AG04450 (cell line): ENCODE measurements at places on chromosomes 2 and 18.

DNA sequence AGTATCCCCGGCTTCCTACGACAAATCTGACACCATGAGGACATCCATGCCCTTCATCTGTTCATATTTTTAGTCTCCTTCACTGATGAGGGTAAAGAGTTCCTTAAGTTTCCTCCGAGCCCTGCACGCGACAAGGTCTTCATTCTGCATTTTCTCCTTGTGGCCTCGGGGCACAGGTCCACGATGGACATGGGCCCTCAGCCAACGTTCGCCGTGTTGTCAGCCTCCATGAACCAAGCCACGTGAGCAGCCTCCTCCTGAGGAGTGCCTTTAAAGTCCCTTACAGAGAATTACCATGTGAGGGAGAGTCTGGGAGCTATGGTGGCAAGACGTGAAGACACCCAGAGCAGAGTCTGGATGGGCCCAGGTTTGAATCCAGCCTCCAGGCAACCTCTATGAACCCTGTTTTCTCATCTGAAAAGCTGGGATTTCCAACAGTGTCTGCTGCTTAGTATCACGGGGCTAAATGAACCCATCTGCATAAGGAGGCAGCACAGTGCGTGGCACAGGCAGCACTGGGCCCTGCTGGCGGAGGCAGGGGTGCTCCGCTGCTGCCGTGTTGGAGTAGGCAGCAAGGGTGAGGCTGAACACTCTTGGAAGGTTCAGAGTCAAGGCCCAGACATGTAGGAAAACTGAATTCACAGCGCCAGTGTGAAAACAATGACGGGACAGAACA, 54.1 kb downstream of the EIPR1 start:
- DNase-seq: no peak

DNA sequence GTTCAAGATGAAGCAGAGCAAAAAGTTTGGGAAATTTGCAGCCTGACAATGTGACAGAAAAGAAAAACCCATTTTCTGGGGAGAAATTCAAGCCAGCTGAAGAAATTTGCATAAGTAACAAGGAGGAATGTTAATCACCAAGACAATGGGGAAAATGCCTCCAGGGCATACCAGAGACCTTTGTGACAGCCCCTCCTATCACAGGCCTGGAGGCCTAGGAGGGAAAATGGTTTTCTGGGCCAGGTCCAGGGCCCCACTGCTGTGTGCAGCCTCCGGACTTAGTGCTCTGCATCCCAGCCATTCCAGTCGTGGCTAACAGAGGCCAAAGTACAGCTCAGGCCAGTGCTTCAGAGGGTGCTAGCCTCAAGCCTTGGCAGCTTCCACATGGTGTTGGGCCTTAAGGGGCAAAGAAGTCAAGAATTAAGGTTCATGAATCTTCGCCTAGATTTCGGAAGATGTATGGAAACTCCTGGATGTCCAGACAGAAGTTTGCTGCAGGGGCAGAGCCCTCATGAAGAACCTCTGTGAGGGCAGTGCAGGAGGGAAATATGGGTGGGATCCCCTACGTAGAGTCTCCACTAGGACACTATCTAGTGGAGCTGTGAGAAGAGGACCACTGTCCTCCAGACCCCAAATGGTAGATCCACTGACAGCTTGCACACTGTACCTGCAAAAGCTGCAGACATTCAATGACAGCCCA, 314.1 kb upstream of the TRIB2 start:
- DNase-seq: no peak

GRCh38 chr2:216674376-216674775, 21.0 kb downstream of the IGFBP5 start:
- no peak for DNase-seq

GRCh38 chr18:51151185-51151567, 46.3 kb downstream of the MEX3C start:
- DNase-seq: no peak

- no peak for DNase-seq
These were observed 12.6 kb upstream of the LONRF2 start for GRCh38 chr2:100334929-100335328.

DNA sequence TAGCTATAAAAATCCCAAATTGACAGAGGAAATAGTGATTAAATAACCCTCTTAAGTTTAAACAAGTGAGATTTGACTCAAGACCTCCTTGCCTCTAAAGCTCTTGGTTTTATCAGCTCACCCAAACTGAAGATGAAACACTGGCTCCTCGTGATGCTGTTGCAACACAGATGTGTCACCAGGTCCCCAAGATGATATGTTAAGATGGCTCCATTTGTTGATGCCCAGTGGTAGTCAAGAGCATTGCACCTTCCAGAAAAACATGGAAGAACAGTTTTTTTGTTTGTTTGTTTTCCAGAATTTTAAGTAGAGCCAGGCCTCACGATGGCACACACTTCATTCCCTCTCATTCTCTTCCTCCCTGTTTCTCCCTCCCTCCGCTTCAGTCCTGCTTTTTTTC, 399.8 kb downstream of the TXNL1 start:
- no peak for DNase-seq

GRCh38 chr2:95330794-95331338, 33.7 kb downstream of the KCNIP3 start:
- no peak for DNase-seq

- DNase-seq: no peak
These were observed 44.7 kb downstream of the AFTPH start for GRCh38 chr2:64568836-64569235.

DNA sequence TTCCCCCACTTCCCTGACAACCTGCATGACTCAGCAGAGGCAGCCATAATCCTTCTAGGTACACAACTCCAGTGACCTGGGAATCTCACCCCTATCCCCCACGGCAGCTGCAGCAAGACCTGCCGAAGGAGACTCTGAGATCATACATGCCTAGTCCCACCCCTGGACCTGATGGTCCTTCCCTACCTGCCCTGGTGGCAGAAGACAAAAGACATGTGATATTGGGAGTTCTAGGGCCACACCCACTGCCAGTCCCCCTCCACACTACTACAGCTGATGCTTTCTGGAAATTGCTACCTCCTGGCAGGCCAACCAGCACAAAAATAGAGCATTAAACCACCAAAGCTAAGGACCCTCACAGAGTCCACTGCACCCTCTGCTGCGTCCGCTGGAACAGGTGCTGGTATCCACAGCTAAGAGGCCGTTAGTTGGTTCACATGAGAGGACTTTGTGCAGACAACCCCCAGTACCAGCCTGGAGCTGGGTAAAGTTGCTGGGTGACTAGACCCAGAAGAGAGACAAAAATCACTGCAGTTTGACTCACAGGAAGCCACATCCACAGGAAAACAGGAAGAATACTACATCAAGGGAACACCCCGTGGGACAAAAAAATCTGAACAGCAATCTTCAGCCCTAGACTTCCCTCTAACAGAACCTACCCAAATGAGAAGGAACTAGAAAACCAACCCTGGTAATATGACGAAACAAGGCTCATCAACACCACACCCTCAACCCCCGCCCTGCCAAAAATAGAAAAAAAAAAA, 12.5 kb downstream of the MARCO start:
- no peak for DNase-seq

GRCh38 chr2:231053846-231054245, 2.8 kb upstream of the PSMD1 start:
- DNase-seq: no peak

DNA sequence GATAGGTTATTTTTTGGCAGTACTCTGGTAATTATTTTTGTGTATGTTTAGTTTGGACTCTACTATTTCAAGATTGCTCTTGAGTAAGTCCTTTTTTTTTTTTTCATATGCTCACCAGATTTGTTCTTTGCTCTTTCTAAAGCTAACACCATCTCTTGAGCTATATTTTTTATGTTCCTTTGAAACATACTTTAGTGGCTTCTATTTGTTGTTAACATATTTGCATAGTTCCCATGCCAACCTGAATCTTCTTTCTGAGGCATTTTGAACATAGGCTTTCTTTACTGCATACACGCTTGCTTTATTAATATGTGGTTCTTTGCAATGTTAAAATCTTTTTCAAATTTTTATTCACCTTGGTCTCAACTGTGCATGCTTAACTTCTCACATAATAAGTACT, 1644.9 kb downstream of the SUCLG1 start:
- DNase-seq: no peak

DNA sequence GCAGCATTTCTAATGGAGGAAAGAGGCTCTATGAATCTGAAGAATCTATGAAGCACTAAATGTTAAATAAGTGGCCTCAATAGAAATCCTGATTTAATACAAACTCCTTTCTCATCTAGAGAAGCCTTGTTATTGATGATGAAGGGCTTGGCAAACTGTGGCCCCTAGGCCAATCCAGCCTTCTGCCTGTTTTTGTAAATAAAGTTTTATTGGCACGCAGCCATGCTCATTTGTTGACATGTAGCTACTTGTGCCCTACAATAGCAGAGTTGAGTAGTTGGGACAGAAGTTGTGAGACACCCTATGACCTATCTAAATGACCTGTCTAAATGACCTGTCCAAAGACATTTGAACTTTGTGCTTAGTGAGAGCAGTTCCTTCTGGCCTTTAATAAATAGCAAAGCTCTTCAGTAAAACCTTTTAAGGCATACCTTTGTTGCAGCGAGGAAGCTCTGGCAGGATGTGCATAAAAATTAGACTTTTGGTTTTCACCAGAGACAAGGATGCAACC, 484.4 kb upstream of the SPRED2 start:
- no peak for DNase-seq

DNA sequence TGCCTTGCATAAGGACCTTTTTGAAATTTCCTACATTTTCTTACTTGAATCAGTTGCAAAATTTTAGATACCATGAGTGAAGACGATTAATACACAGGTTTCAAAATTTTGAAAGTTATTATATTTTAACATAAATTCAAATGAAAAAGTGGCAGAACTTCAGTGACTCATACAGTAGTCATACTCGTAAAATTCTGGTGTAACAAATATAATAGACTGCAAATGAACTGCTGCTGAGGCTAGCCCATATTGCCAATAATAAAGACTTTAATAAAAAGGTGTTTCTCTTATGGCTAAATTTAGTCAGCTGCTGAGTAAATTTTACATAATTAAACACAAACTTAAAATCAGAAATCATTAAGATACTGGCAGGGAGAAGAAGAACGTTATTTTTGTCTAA, 36.9 kb downstream of the MSH6 start:
- no peak for DNase-seq

- DNase-seq: no peak
These were observed 11.8 kb downstream of the FBLN7 start for GRCh38 chr2:112149866-112150435.

GRCh38 chr2:16722677-16723076, 57.0 kb upstream of the CYRIA start:
- DNase-seq: no peak

DNA sequence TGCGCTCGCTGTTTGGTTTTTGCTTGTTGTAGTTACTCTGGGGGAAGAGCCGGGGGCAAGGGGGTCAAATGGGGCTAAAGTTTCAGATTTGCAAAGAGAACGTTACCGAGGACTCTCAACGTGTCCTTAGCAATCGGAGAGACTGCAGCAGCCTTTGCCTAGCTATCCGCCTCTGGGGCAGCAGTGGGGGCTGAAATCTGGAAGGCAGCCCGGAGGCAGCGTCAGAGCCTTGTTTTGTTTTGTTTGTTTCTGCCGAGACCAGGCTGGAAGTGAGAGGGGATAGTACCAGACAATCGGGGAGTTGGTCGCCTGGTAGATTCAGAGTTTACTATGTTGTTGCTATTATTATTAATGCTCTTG, 1.2 kb downstream of the CDH20 start:
- no peak for DNase-seq

- no peak for DNase-seq
These were observed 48.5 kb upstream of the PARD3B start for GRCh38 chr2:204496779-204497178.
